Stimulated activated CD8-positive, alpha-beta memory T cell treated with anti-CD3 and anti-CD28 coated beads, Interleukin-7, amount 100 ng/mL, for 4 hours (primary cell): ENCODE measurements at places on chromosomes 4 and X.

GRCh38 chrX:149527705-149528104 lies 13.1 kb upstream of the EOLA1 start:
- no peak for DNase-seq

DNA sequence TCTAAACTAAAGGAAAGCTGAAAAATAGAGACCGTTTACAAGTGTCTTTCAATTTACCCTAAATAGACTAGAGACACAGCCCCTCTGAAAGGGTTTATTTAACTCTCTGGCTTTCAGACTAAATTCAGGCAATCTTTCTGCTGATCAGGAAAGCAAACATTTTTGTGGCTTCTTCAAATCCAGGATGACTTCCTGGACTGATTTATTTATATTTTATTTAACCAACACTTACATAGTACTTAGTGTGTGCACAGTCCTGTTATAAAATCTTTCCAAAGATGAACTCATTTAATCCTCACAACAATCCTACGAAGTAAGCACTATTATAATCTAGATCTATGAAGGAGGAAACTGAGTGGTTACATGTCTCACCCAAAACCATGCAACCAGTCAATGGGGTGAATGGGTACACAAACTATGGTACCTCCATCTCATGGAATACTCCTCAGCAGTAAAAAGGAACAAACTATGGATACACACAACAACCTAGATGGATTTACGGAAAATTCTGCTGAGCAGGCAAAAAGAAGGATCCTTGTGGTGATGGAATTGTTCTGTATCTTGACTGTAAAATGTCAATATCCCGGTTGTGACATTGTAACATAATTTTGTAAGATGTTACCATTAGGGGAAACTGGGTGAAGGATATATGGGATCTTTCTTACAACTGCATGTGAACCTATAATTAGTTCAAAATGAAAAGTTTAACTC lies 64.1 kb upstream of the MAMLD1 start:
- DNase-seq = no peak

DNA sequence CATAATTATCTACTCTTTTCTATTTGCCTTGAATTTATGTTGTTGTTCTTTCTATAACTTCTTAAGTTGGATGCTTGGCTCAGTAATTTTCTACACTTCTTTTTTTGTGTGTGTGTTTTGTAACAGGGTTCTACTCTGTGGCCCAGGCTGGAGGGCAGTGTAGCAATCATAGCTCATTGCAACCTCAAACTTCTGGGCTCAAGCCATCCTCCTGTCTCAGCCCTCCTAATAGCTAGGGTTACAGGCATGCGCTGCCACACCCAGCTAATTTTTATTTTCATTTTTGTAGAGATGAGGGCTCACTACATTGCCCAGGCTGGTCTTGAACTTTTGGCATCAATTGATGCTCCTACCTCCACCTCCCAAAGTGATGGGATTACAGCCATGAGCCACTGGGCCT lies 20.7 kb upstream of the UCHL1 start:
- DNase-seq = no peak

DNA sequence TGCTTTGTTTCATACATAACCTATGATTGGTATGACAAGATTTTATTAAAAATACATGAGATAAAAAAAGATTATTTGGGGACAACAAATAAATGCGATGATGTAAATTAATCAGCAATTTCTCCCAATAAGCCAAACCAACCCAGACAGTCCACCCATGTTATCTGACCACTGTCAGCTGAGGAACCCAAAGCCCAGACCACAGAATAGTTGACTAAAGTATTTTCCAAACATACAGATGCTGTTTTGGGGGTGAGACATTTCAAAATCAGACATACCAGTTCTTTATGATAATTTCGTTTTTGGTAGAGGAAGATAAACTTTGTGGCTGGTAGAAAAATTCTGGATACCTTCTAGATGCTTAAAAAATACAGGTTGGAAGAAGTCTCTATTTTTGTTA lies 650.8 kb upstream of the FAM241A start:
- no peak for DNase-seq

DNA sequence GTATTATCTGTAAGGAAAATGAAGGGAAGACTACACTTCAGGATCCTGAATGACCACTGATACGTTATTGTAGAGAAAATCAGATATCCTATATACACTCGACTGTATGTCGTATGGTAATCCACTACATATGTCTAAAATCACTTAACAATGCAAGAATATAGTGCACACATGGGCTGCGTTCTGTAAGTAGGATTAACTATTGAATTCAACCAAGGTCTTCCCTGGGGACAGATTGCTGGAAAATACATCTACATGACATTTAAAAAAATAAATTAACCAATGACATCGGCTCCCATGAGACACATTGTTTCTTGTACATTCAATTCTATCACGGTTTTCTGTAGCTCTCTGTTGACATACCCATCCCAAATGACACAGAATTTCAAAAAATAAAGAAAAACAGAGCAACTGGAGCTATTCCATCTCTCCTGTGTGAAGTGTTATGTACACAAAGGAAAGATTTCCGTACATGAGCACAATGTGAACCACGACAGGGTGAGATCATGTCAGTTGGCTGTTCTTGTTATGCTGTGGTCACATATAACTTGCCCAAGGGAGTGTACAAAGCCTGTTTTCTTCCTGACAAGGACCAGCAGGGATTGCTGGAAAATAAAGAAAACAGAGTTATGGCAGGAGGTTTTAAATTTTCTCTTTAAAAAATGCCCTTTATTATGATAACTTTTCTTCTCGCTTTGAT lies 6.1 kb downstream of the ENOX2 start:
- DNase-seq = no peak
